Thymus (tissue), 14 donors: ENCODE measurements at places on chromosomes 1 and 21. TPM values are rescaled to one million over a fixed set of nuclear protein-coding genes. Genes with fewer than 3 reads are reported as not detected.

GRCh38 chr1:184110272-184111204, 59.0 kb downstream of the TSEN15 start:
- DNase-seq = no peak

Gene STUM
- total RNA-seq = 0.80 TPM

GRCh38 chr1:35923791-35924221, 7.1 kb upstream of the AGO3 start:
- no peak for DNase-seq

- DNase-seq = no peak
Observed at GRCh38 chr1:228809621-228810394, 74.5 kb downstream of the RHOU start.

GRCh38 chr21:29583424-29583924, 284.8 kb downstream of the BACH1 start:
- no peak for DNase-seq

Gene CCDC30
- total RNA-seq = 1.9 TPM

DNA sequence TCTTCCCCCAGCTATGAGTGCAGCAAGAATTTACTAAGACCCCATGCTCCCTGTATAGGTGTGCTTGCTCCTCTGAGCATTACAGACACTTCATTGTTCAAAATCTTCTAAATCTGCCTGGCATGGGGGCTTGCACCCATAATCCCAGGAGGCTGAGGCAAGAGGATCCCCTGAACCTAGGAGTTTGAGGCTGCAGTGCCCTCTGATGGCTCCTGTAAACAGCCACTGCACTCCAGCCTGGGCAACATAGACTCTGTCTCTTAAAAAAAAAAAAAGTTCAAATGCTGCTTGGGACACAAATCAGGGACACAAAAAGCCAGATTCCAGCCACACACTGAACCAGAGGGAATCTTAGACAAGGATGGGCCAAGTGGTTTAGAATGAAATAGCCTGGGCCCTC, 3.4 kb upstream of the ACOT7 start:
- DNase-seq = no peak

DNA sequence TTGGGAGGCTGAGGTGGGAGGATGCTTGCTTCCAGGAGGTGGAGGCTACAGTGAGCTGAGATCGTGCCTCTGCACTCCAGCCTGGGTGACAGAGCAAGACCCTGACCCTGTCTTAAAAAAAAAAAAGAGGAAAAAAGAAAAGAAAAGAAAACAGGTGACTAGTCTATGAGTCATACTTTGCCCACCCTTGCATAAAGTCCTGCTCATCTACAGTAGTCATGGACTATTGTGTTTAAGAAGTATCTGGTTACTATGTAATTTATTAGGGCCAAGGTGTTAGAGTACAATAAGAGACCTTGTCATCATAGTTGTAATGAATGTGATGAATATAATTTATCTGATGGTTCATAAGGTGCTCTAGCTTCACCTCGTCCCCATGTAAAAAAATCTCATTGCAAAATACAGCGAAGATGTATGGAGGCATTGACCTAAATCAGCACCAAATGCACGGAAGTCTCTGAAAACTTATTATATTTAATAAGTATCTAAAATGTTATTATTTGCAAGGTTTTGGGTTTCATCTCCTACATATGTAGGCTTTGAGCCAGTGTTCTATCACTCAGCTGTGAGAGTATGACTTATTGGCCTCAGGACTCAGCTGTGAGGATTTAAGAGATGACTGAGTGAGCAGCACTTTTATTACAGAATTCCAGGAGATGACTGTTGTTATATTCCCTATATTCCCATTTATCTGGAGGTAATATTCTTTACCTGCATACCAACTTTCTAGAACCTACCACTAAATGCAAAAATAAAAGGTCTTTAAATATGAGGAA, 19.9 kb upstream of the KCNJ6 start:
- DNase-seq = no peak

Gene TCEANC2
- total RNA-seq = 5.2 TPM

DNA sequence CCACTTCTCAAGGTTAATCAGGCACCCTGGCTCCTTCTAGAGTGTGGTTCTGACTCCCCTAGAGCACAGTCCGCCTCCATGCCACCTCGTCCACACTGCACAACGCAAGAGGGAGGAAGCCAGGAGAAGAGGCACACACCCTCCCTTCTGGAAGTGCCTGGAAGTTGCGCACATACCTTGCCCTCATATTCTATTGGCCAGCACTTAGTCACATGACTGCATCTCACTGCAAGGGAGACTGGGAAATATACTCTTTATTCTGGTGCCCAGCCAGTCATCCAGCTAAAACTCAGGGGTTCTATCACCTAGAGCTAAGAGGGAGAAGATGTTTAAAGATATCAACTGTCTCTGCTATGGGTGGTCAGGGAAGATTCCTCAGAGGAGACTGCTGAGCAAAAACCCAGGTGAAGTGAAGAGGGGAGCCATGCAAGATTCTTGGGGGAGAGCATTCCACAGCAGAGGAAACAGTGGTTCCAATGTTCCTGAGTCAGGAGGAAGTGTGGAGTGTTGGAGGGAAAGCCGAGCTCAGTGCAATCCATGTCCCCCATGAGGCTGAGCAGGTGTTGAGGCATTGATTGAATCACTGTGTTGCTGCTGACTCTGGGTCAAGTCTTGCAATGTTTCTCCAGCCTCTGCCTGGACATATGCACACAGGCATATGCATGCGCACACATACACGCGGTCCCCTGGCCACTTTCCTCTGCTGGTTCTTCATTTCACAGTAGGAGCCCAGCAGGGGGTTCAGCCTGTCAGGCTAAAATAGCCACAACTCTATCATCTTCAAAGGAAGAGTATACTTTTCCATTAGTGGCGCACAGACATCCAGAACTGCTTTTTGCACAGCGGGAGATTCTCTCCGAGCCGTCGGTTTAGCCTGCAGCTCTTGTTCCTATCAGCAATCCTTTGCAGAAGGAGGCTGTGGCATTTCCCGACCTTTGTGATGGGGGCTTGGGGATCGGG, 22.3 kb upstream of the KLHDC7A start:
- no peak for DNase-seq

DNA sequence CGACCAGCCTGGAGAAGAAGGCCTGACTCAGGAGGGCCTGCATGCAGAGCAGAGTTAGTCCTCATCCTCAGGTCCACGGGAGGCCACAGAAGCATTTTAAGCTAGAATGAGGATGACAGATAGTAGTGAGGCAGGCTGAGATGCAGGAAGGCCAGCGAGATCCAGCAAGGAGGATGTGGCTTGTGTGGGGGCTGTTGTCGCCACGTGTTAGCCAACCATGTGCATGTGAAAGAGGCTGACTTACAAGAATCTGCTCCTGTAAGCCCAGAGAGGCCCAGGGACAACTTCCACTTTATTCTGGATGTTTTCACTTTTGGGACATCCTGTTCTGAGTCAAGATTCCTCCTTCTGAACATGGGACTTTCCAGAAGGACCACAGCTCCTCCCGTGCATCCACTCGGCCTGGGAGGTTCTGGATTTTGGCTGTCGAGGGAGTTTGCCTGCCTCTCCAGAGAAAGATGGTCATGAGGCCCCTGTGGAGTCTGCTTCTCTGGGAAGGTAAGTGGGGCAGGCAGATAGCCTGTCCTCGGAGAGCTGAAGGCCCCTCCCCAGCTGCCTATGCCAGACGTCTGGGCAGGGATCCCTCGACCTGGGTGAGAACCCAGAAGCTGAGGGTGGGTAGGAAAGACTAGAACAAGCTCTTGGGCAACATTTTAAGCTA, at the start of gene SLAMF8:
Gene SLAMF8, plus strand, starts transcription at position 433 of the 661 bp plus-strand sequence. Its CDS starts 26 bp downstream, at position 459.
- DNase-seq = peak; percentile 45

Gene MCOLN2
- 8.0 TPM for total RNA-seq

DNA sequence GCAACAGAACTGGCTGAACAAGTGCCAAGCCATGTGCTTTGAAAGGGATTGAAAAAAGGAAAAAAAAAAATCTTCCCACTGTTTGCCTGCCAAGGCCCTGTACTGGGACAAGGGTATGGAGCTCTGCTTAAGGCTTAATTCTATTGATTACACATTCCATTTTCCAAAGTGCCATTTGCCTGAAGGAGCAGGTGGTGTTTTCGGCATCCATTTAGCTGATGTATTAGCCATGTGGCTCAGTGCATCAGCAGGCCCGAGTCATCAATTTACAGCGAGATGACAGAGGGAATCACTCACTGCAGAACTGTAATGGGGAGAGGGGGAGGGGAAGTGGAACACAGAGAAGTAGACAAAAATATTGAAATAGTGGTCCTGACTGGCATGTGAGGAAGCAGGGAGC, 144.2 kb upstream of the BEND5 start:
- DNase-seq = no peak

Gene PCBP3
- total RNA-seq = 12.8 TPM

DNA sequence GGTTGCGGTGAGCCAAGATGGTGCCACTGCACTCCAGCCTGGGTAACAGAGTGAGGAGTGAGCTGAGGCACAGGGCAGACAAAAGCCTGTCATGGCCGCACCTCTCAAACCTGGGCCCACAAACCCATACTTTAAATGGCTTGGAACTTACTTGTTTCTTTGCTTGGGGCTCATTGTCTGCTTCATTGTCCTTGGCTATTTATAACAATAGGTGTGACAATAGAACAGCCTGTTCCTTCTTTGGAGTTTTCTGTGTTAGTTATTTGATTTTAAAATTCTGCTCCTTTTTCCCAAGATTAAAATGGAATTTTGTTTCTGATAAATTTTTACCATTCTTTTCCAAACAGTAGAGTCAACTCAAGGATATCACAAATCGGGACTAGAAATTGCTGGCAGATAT, 94.7 kb downstream of the PBX1 start:
- DNase-seq = no peak

- DNase-seq = no peak
Observed at GRCh38 chr1:7753641-7754040, 17.5 kb upstream of the VAMP3 start.

Gene SPRR3
- total RNA-seq = 0.28 TPM

DNA sequence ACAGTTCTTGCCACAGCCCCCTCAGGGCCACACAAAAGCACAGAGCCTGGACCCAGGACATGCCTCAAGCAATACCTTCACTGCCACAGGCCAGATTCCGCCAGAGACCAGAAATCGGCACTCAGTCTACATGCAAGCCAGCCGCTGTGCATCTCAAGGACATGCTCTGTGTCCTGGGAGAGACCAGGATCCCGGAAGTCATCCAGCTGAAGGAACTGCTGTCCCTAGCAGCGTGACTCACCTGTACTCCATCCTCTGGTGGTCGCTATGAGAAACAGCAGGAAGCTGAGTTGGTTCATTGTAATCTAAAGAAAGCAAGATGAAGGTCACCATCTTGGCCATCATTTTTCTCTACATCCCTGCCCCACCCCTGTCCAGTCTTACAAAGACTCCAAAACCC, 401 bp downstream of the ITLN1 start:
- no peak for DNase-seq

DNA sequence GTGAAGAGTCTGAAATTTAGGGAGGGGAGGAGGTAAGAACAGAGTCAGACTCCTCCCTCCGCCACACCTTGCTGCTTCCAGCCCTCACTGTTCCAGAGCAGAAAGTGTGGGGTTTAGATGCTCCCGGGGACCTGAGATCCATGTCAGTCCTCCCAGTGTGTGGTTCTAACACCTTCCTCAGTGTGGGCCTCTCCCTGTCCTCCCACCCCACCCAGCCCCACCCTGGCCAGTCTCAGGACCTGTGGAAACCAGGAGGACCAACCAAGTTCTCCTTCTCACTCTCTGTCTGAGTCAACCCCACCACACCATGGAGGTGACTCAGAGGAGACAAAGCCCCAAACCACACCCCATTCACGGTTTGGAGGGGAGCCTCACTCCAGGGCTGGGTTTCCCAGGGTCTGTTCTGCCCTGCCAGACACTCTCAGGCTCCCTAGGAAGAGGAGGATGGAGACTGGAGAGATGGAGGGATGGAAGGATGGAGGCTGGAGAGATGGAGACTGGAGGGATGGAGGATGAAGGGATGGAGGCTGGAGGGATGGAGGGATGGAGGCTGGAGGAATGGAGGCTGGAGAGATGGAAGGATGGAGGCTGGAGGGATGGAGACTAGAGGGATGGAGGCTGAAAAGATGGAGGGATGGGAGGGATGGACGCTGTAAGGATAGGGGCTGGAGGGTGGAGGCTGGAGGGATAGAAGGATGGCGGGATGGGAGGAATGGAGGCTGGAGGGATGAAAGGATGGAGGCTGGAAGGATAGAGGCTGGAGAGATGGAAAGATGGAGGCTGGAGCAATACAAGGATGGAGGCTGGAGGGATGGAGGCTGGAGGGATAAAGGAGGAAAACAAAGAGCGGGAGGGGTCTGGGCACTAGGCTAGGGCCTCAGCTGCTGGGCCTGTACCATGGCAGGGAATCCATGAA, 100.9 kb upstream of the RUNX3 start:
- no peak for DNase-seq

- DNase-seq = no peak
Observed at GRCh38 chr1:162009501-162010174, 14.0 kb downstream of the OLFML2B start.

DNA sequence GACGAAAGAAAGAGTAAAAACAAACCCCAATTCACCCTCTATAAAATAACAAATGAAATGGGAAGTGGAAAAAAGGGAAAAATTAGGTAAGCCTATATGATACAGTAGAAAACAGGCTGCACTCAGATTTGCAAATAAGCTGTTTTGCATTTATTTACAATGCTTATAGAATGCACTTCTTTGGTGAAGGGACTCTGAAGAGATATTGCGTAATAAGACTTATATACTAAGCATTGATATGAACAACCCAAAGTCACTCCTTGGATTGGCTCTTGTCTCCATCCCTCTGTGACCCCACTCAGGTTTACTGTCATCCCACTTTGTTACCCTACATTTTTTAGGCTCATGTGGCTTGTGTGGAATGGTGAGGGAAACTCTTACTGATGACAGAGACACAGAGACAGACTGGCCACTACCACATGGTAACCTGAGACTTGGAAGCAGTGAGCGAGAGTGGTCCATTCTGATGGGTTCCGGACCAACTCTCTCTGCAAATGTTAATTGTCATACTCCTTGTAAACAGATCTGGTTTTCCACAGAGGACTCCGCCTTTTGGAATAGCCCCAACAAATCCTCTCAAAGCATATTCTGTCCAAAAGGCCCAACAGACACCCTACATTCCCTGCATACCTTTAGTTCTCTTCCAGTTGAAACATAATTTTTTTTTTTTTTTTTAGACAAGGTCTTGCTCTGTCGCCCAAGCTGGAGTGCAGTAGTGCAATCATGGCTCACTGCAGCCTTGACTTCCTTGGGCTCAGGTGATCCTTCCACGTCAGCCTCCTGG, 11.0 kb downstream of the GSTM5 start:
- no peak for DNase-seq

GRCh38 chr1:15937706-15938168, 38.2 kb downstream of the ZBTB17 start:
- DNase-seq = no peak

DNA sequence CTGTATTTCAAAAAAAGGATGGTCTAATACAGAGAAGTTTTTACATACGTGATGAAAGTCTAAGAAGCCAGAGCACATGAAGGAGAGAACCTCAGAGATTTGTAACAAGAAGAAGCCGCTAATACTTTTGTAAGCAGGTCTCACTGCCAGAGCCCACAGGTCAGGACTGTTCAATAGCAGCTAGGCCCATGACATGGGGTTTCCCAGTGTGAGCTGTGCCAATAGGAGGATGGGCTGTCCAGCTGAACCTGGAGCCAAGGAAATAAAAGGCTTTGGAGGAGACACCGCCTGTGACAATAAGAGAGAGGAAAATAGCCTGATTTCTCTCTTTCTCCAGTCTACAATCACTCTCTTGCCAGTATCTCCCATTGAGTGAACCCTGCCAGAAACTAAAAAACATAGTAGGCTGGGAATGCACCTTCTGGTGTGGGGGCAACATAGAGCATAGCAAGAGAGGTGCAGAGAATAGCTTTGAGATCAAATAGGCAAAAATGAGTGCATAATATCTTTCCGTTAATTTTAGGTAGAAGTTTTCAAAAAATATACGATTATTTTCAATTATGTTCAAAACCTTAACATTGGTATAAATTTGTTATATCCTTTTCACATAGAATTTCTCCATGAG, 360.3 kb downstream of the NEGR1 start:
- DNase-seq = no peak

Gene CAMK1G
- total RNA-seq = 0.14 TPM

GRCh38 chr1:69139007-69139406, 428.7 kb upstream of the LRRC7 start:
- no peak for DNase-seq
